Natural killer cell (primary cell): ENCODE measurements at places on chromosomes 3 and 15. TPM values are rescaled to one million over a fixed set of nuclear protein-coding genes. Genes with fewer than 3 reads are reported as not detected.

Gene IMP3
- 35.8 TPM for total RNA-seq

Gene PATL2
- 145 TPM for total RNA-seq

Gene LCTL
- not detected for total RNA-seq

Gene FES
- total RNA-seq: 70.3 TPM

Gene C3orf38
- total RNA-seq: 54.7 TPM

- DNase-seq: no peak
These were observed 39.6 kb downstream of the TMOD3 start for GRCh38 chr15:51869060-51869421.

GRCh38 chr3:191385101-191385500 is 54.8 kb upstream of the UTS2B start:
- DNase-seq: no peak

GRCh38 chr3:159818997-159819500 is 169.6 kb upstream of the IL12A start:
- no peak for DNase-seq

DNA sequence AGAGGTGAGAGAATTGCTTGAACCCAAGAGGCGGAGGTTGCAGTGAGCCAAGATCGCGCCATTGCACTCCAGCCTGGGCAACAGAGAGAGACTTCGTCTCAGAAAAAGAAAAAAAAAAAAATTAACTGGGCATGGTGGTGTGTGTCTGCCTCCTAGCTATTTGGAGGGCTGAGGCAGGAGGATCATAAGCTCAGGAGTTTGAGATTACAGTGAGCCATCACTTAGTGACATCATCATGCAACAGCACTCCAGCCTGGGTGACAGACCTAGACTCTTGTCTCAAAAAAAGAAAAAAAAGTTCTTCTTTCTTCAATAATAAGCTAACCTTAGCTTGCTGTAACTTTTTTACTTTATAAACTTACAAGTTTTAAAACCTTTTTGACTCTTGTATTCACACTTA is 99.8 kb downstream of the SLMAP start:
- DNase-seq: no peak

GRCh38 chr3:30986551-30986950 is 92.1 kb upstream of the GADL1 start:
- DNase-seq: no peak

DNA sequence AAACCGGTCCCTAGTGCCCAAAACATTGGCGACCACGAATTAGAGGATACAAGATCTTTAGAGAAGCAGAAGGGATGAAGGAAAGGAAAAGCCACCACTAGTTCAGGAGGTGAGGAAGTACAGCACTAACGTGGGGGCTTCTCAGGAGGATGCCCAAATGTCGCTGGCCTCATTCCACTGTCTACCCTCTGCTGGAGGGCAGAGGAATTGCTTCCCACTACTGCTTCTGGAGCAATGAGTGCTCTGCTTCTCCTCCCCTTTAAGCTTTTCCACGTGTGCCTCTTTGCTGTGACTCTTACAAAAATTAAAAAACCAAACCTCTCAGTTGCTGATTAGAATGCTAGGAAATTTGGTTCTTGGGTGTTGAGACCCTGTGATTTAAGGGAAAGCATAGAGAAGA is 281.3 kb downstream of the CLSTN2 start:
- DNase-seq: no peak

DNA sequence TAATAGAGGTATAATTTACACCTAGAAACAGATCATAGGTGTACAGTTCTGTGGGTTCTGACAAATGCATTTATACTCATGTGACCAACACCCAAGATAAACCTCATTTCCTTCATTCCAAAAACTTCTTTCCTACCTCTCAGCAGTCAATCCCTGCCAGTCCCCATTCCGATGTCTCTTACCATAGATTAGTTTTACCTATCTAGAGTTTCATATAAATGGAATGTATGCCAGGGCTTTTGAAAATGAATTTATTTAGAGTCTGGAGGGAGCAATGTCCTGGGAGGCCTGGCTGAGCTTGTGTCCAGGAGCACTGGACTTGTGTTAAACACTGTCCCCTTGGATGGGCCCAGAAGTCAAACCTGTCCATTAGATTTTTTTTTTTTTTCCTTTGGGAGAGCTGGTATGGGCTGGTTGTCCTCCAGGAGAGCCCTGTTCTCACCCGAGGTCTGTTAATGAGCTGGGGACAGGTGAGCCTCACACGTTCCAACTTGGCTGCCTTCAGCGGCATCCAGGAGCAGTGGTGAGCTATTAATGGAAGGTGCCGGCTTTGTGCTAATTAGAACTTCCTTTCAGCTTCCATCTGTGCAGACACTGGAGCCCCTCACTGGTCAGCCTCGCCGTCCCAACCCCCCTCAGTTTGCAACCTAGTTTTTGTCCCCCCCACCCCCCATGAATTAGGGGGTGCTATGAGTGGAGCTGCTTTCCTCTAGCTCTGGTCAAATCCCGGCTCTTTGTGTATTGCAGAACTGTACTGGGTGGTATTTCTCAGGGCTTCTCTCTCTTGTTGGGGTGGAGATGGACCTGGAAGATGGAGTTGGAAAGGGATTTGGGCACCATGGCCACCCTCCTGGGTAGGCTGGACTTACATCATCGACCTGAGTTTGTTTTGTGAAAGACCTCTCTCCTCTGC is 40.7 kb upstream of the POLG start:
- no peak for DNase-seq

DNA sequence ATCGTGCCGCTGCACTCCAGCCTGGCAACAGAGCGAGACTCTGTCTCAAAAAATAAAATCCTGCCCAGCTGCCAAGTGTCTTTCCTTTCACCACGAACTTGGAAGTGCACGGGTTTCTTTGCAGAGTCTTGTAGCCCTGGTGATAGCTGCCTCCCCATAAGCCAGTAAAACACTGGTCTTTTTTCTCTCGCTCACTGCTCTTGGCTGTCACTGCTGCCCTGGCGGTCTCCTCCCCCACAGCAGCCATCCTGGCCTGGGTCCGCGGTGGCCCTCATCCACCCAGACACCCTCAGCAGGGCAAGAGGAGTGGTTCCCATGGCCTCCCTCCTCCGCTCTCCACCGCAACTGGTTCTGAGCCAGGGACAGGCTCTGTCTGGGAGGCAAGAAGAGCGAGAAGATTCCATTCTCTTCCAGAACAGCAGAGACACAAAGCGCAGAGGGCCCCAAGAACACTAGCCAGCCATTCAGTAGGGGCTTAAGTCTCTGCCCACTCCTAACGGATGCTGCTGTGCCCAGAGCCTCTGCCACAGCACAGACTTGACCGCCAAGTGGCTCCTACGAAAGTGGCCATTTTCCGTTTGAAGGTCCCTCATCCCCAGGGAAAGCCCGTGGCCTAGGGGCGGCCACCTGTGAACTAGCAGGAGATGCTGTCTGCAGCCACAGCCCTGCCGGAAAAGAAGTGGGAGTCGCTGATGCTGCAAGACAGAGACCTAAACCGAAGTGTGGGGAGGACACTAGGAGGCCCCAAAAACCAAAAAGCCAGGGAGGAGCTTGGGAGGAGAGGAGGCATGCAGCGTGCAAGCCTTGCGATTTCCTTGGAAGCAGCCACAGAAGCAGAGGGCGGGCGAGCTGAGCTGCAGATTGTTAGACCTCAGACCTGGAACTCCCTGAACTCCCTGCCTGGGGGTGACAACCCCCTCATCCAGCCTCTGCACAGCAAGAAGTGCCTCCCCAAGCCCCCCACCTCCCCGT is 44.1 kb downstream of the KLHL25 start:
- no peak for DNase-seq

- DNase-seq: no peak
These were observed 12.0 kb downstream of the TMEM266 start for GRCh38 chr15:76071806-76072205.

DNA sequence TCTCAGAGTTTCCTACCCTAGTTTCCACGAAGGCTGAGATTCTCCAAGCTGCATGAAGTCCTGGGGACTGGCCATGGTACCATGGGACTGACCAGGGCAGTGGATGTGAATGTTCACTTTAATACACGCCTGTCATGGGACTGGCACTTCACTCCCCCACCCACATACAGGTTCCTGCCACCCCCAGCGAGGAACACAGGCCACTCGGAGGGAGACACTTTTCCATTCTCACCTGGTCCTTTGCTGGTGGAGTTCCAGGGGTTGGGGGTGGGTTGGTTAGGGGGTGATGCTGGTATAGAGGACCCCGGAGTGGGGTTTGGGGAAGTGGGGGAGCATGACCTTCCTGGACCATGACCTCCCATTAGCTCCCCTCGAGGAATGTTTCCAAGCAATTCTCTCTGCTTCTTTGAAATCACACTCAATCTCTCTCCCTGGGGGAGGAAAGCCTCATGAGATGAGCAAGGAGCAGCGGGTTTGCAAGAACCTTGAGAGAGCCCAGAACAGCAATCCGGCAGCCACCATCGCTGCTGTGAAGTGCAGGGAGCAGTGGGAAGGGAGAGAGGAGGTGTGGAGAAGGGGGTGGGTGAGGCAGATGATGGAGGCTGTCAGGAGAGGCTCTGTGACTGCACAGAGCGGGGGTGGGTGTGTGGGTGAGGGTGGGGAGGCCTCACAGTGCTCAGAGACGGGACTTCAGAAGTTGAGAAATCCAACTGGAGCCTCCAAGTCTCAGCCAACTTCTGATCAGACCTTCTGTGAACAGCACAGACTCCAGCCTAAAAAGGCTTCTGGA is 69.7 kb downstream of the ADCY5 start:
- no peak for DNase-seq

DNA sequence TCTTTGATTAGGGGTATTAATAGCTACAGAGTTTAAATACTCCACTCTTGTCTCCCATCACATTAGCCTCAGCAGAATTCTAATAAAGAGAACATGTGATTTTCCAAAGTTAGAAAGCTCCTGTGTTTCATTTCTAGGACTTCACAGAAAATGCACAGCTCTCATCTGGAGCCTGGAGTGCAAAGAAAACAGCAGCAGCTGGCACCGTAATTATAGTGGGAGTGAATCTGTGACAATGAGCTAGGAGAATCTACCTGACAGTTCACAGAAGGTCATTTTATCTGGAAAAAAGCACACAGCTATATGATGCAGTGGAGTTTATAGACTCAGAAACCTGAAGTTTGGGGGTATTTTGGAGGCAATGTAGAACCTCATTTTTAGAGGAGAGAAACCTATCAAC is 5.4 kb upstream of the TRIM59 start:
- DNase-seq: no peak

DNA sequence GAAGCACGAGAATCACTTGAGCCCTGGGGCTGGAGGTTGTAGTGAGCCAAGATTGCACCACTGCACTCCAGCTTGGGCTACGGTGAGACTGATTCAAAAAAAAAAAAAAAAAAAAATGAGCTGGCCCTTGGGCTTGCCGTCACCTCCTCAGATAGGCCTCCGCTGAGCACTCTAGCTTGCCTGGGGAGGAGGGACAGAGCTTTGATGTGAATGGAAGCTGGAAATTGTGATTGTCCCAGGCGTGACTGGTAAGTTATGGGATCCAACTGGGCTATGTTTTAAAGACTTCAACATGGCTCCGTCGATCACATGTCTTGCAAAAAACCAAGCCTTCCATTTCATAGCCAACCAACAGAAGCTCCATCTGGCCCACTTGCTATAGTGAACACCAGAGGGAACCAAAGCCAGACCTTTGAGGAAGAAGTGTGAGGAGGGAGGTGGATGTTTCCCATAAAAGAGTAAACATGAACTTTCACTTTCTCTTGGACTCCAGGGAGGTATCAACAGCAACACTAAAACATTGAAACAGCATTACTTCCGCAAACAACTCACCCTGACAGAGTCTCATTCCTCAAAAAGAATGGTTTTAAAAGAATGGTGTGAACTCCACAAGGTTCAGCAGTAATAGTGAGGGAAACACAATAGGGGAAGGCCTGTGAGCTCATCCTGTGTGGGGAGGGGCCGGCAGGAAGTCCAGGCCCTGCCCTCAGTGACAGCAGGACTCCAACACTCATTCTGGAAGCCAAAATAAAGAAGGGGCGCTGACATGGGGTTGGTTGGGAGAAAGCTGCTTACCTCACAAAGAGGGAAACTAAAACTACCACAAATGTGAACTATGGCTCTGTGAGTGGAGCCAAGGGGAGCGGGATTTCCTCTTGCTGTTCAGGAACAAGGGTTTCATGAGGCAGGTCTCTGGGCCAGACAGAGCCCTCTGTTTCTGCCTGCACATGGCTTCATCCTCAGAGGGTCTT is 59.2 kb upstream of the IL12A start:
- peak; percentile 10 for DNase-seq

DNA sequence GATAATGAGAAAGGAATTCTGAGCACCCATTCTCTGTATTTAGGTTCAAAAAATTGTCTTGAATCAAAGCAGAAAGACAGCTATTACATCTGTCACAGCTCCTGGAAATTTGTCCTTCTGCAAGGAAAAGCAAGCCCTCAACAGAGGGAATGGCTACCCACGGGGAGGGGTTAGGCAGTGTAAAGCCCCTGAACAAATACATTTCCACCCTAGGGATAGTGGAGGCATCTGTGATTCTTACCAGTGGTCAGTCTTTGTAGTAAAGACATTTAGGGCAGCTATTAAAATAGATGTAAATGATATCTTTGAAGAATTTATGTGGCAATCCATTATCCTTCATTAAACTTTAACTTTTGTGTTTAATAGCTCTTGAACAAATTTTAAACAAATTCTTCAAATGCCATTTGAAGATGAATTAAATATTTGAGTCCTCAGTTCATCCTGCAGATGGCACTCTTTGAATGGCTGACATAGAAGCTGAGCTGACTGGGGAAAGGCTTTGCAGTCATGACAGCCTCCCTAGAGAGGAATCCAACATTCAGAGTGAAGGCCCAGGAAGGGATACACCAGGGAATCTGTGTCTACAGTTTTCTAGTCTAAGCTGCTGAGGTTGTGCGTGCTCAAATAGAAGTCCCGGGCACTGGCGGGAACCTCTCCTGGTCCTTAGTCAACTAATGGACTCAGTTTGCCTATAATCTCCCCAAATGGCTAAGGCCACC is 359.7 kb upstream of the ROPN1 start:
- DNase-seq: no peak

DNA sequence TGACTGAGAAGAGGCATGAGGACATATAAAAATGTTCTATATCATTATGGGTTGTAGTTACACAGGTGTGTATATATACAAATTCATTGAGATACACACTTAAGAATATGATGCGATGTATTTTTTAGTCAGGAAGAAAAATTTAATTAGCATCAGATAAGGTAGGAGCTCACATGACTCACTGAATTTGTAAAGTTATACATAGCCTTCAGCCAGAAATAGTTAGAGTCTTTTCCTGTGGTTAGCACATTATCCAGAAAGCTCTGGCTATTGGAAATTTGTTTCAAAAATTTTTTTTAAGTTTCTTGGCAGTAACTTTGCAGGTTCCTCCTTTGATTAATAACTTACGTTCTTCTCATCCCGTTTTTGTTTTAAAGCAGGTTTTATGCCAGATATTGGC is 88.6 kb downstream of the STT3B start:
- DNase-seq: no peak

GRCh38 chr3:107110596-107111305 is 266.5 kb upstream of the CCDC54 start:
- no peak for DNase-seq

- no peak for DNase-seq
These were observed 851 bp upstream of the DCBLD2 start for GRCh38 chr3:98902351-98902740.

GRCh38 chr3:173552526-173552925 is 155.0 kb downstream of the NLGN1 start:
- DNase-seq: no peak

- no peak for DNase-seq
These were observed 10.5 kb downstream of the NTRK3 start for GRCh38 chr15:88246081-88246480.

GRCh38 chr3:11323813-11324212 is 51.6 kb downstream of the ATG7 start:
- no peak for DNase-seq

GRCh38 chr3:121431726-121432517 is 113.9 kb downstream of the POLQ start:
- DNase-seq: no peak

GRCh38 chr3:36840453-36840921 is 76.1 kb upstream of the DCLK3 start:
- DNase-seq: no peak

GRCh38 chr15:73680549-73680948 is 3.6 kb upstream of the CD276 start:
- DNase-seq: no peak
